ENCODE measurements at places on chromosomes 6 and 20.

DNA sequence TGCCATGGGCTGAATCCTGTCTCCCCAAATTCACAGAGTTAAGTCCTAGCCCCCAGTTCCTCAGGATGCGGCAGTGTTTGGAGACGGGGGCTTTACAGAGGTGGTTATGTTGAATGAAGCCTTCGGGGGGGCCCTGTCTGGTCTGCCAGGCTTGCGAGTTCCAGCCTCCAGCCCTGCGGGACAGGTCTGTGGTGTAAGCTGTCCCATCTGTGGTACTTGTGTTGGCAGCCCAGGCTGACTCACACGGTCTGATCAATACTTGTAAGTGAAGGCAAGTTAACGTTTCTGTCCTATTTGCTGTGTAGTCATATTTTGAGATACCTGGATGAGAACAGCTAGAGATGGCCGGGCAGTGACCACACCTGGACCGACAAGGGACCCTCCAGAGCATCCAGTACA is 51.8 kb upstream of the GPR31 start:
- no peak for DNase-seq

- DNase-seq, result no peak
These were observed 7.4 kb upstream of the LSM14B start for GRCh38 chr20:62114894-62115293.

DNA sequence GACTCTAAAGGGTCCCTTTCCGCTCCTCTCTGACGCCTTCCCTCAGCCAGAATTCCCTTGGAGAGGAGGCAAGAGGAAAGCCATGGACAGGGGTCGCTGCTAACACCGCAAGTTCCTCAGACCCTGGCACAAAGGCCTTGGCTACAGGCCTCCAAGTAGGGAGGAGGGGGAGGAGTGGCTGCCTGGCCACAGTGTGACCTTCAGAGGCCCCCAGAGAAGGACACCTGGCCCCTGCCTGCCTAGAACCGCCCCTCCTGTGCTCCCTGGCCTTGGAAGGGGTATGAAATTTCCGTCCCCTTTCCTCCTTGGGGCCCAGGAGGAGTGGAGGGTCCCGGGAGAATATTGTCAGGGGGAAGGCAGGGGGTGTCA is 2.7 kb downstream of the VEGFA start:
- no peak for DNase-seq

DNA sequence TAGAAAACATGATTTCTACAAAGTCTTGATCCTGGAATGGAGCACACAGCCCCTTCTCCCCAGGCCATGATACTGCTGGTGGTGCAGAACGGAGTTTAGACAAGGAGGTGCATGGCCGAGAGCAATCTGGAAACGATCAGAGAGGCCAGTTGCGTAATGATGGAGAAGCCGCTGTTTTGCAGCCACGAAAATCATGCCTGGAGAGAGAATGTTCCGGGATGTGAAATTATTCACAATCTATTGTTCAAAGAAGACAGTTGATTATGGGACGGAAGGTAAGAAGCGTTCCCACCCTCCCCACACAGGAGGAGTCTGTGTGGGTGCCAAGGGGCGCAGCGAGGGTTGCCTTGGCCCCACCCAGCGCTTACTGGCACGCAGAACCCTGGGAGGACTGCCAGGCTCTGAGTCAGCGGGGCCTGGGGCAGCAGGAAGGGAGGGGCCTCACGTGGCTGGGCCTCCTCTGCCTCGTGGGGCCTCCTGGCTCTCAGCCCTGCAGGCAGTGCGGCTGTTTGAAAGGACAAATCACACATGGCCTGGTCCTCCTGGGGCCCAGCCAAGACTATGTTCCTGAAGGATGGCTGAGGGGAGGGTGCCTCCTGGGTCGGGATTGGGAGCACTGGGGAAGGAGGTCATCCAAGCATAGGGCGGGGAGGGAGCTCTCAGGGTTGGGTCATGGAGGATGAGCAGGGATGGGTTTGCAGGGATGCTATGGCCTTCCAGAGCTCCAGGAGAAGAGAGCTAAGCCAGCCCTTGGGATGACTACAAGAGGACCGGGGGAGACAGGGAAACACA is 8.7 kb upstream of the AP5S1 start:
- DNase-seq, result peak; percentile 84

GRCh38 chr6:141957271-141957670 is 175.5 kb upstream of the GJE1 start:
- no peak for DNase-seq

DNA sequence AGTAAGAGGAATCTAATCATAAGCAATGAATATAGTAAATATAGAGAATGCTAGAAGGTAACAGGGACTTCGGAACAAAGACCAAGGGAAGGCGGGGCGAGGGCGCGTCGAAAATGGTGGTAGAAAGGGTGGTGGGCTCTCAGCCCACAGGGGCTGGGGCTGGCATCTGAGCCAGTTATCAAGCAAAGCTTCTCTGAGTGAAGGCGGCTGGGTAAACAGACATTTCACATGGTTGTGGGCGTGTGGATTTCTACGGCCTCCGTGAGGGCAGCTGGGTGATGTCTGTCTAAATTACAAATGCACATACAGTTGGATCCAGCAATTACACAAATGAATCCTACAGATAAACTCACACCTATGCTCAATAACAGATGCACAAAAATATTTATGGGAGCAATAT is 56.6 kb downstream of the TOX2 start:
- DNase-seq, result no peak

DNA sequence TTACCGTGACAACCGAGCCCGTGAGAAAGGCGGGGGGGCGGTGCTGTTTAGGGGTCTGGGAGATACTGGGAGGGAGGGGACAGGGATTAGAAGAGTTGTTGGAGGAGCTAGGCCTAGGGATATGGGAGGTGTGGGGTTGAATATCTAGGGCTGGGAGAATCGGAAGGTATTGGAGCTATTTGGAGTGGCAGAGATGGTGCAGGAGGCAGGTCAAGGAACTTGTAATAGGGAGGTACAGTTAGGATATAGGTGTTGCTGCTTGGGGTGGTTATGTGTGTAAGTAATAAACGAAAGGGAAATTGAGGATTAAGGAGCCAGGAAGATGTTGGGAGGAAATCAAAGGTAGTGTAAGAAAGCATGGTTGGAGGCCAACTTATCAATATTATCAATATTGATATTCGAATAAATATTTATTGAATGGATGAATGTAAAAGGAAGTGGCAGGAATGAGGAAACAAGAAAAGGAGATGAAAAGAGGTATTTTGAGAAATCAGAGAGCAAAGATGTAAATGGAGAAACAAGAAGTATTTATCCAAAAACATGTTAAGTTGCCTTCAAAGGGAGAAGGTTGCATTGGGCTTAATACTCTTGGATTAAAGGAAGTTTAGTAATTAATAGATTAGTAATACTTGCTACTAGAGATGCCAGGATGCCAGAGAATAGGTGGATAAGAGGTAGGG is 602 bp downstream of the PPP1R11 start:
- no peak for DNase-seq
